Activated CD4-positive, alpha-beta T cell treated with anti-CD3 and anti-CD28 coated beads, Interleukin-2, amount 10 ng/mL, durations not matched to agents 7 days and 5 days (primary cell): ENCODE measurements at places on chromosomes 7 and 10. TPM values are rescaled to one million over a fixed set of nuclear protein-coding genes. Genes with fewer than 3 reads are reported as not detected.

The OPALIN gene
- not detected for total RNA-seq

- H3K27ac ChIP-seq: no peak overlapping the region
- H3K27me3 ChIP-seq: no peaks in the 10 kb centered on the region
- no peak overlapping the region for H3K4me3 ChIP-seq
Measured at GRCh38 chr7:98653601-98654310, 36.7 kb downstream of the NPTX2 start.

DNA sequence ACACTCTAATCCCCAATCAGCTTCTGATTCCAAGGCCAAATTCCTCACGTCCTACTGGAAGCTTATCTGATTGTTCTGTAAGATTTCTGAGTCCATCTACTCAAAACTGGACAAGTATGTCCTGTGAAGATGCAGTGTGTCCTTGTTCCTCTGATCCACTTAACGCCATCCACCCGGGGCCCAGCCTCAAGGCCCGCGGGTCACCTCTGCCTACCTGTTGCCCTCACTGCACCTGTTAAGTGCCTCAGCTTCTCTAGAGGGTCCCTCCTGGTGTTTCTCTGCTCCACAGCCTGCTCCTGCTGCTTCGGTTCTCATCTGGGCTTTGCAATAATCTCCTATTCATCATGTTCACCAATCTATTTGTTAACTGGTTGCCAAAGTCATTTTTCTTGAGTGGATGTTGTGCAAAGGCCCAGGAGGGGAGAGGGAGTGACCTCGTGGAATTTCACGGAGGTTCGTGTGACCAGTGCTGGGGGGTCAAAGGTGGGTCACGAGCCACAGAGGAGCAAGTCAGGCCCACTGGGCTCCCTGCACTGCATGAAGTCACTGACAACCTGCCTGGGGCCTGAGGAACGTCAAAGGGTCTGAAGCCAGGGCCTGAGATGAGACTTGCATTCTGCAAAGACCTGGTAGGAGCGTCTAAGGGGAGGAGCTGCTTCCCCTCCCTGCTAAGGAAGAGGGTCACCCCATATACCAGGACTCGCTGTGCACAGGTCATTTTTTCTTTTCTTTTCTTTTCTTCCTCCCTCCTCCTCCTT is 338.1 kb downstream of the WDR37 start:
- H3K36me3 ChIP-seq: no peaks in the 10 kb centered on the region
- no peaks in the 10 kb centered on the region for H3K4me1 ChIP-seq
- H3K27ac ChIP-seq: no peak overlapping the region
- peaks cover 3% of the 10 kb centered on the region for H3K27me3 ChIP-seq
- DNase-seq: no peak
- H3K4me3 ChIP-seq: no peak overlapping the region

DNA sequence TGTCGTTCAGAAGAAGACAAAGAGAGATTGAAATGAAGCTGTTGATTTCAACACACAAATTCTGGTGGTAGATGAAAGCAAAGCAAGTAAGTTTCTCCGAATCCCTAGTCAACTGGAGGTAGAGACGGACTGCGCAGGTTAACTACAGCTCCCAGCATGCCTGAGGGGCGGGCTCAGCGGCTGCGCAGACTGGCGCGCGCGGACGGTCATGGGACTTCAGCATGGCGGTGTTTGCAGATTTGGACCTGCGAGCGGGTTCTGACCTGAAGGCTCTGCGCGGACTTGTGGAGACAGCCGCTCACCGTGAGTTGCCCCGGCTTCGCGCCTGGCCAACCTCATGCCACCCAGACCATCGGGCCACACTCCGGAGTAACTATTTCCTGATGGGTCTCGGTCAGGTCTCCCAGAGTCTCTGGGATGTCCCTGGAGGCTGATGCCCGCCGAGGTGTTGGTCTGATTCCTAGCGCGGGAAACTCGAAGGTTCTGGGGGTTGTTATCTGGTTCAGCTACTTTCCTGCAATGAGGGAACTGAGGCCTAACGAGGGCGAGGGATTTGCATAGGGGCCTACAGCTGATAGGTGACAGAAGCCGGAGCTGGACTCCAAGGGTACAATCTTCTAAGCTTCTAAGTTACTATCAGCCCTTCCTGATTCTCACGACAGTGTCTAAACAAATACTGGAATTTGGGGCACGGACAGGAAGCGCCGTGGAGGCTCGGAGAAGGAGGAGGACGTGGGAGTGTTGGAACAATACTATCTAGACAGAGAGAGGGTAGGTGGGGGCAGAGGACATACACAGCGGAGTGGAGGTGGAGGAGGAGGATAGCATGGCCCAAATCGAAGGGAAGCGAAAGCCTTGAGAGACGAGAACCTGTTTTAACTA is at the start of gene RPP30:
Gene RPP30, plus strand, starts transcription at position 209 of the 882 bp plus-strand sequence. Its CDS starts 13 bp downstream, at position 222.
- peak within 1 kb of the TSS; percentile 97 for H3K4me3 ChIP-seq
- peaks cover 11% of the 10 kb centered on the region for H3K36me3 ChIP-seq
- peak within 1 kb of the TSS; percentile 94 for H3K27ac ChIP-seq
- H3K4me1 ChIP-seq: peaks cover 38% of the 10 kb centered on the region
- peak; percentile 86 for DNase-seq

GRCh38 chr7:105800849-105801534 is 75.4 kb downstream of the ATXN7L1 start:
- no peaks in the 10 kb centered on the region for H3K27me3 ChIP-seq
- H3K27ac ChIP-seq: no peak overlapping the region
- H3K4me3 ChIP-seq: no peak overlapping the region
- H3K36me3 ChIP-seq: peaks cover 2% of the 10 kb centered on the region
- H3K4me1 ChIP-seq: peaks cover 42% of the 10 kb centered on the region
- no peak for DNase-seq

DNA sequence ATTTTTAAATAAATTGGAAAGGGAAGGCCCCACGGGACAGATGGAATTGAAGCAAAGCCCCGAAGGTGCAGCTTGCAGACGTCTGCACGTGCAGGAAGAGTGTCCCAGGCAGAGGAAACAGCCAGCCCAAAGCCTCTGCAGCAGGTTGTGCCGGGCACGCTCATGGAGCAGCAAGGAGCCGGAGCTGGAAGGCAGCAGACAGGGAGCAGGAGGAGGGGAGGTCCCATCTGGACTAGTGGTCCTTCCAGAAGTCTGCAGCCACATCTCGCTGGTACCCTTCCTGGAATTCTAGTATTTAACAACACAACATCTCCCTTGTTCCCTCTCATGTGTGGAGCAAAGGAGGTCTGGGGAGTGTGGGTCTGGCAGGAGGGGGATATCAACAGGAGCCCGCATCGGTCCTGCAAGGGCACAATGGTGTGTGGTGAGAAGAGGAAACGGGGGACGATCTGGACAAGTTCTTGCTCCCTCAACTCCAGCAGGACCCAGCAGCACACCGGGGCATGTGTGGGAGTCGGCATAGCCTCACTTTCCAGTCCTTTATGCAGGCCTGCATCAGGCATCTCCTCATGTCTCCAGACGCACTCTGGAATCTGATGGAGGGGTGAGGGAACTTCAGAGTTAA is 169.3 kb downstream of the GRID1 start:
- no peak overlapping the region for H3K4me3 ChIP-seq
- H3K36me3 ChIP-seq: no peaks in the 10 kb centered on the region
- H3K27ac ChIP-seq: no peak overlapping the region
- peaks cover 4% of the 10 kb centered on the region for H3K27me3 ChIP-seq
- no peaks in the 10 kb centered on the region for H3K4me1 ChIP-seq
- no peak for DNase-seq

The PDLIM1 gene
- total RNA-seq: 19.6 TPM

GRCh38 chr7:85261336-85261735 is 74.5 kb upstream of the SEMA3D start:
- H3K4me1 ChIP-seq: no peaks in the 10 kb centered on the region
- no peaks in the 10 kb centered on the region for H3K36me3 ChIP-seq
- H3K27me3 ChIP-seq: no peaks in the 10 kb centered on the region
- DNase-seq: no peak

GRCh38 chr10:70756700-70757360 is 28.3 kb downstream of the TBATA start:
- no peaks in the 10 kb centered on the region for H3K36me3 ChIP-seq
- H3K27ac ChIP-seq: no peak overlapping the region
- no peak for DNase-seq
- no peak overlapping the region for H3K4me3 ChIP-seq
- no peaks in the 10 kb centered on the region for H3K27me3 ChIP-seq

The EBLN1 gene
- not detected for total RNA-seq

GRCh38 chr10:70587045-70587658 is 15.4 kb downstream of the PRF1 start:
- H3K36me3 ChIP-seq: no peaks in the 10 kb centered on the region
- H3K4me1 ChIP-seq: peaks cover 8% of the 10 kb centered on the region
- DNase-seq: no peak
- peaks cover 22% of the 10 kb centered on the region for H3K27me3 ChIP-seq
- no peak overlapping the region for H3K4me3 ChIP-seq

DNA sequence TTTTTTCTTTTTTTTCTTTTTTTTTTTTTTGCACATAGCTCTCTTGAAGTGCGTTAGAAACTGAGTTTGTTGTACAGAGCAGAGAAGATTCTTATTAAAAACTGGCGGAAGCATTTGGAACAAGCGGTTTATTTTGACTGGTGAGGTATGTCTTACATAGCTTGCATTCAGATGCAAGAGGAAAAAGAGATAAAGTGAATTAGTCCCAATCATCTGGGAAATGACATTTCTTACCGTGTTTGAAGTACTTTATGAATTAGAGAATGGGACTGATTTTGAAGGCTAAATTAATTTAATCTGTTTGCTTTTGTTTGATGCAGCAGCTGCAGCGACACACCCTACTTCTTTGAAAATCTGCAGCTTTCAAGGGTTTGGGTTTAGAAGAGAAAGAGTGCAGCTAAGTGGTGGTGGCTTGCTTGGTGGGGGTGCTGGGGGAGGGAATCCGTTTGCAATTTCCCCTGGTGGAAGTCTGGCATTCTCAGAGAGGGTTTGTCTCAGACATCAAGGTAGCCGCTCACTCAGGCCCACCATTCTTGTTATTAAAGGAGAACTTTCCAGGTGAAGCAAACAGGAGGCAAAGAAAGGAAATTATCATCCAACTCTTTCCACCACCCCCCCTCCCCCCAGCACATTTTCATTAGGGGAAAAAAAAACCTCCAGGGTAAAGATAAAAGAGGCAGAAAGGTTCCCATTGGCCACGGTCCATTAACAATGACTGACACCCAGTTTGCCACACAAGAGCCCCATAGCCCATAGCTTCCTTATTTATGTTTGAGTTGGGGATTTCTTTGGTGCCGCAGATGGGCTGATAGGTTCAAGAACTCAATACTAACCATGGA is 231.7 kb downstream of the SKIDA1 start:
- no peaks in the 10 kb centered on the region for H3K4me1 ChIP-seq
- H3K4me3 ChIP-seq: no peak overlapping the region
- DNase-seq: no peak
- no peak overlapping the region for H3K27ac ChIP-seq
- no peaks in the 10 kb centered on the region for H3K36me3 ChIP-seq

GRCh38 chr10:103757531-103758293 is 97.7 kb downstream of the SH3PXD2A start:
- DNase-seq: peak; percentile 84
- H3K4me3 ChIP-seq: peak overlapping the region; percentile 50
- H3K27ac ChIP-seq: peak overlapping the region; percentile 78
- peaks cover 62% of the 10 kb centered on the region for H3K4me1 ChIP-seq
- H3K27me3 ChIP-seq: peaks cover 32% of the 10 kb centered on the region

DNA sequence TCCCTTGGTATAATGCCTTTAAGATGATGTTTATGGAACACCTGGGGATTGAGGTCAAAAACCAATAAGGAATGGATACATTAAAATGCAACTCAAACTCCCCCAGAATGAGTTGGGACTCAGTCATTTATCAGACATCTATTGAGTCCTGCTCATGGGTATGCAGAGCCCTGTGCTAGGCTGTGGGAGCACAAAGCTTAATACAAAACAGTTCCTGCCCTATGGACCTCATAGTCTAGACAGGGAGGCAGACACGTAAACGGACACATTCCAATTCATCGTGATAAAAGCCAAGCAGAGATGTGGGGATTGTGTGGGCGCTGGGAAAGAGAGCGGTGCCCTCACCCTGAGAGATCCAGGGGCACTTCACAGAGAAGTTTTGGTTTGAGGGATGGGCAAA is 181.7 kb downstream of the PTEN start:
- H3K36me3 ChIP-seq: peaks cover 2% of the 10 kb centered on the region
- no peak for DNase-seq
- H3K4me3 ChIP-seq: no peak overlapping the region
- no peak overlapping the region for H3K27ac ChIP-seq

GRCh38 chr10:95485056-95485844 is 75.9 kb downstream of the SORBS1 start:
- peaks cover 6% of the 10 kb centered on the region for H3K4me1 ChIP-seq
- no peak for DNase-seq
- no peak overlapping the region for H3K4me3 ChIP-seq
- no peaks in the 10 kb centered on the region for H3K36me3 ChIP-seq

GRCh38 chr7:116316838-116317628 is 106.7 kb downstream of the TES start:
- no peaks in the 10 kb centered on the region for H3K36me3 ChIP-seq
- no peak overlapping the region for H3K27ac ChIP-seq
- no peaks in the 10 kb centered on the region for H3K4me1 ChIP-seq
- H3K4me3 ChIP-seq: no peak overlapping the region
- peaks cover 2% of the 10 kb centered on the region for H3K27me3 ChIP-seq

DNA sequence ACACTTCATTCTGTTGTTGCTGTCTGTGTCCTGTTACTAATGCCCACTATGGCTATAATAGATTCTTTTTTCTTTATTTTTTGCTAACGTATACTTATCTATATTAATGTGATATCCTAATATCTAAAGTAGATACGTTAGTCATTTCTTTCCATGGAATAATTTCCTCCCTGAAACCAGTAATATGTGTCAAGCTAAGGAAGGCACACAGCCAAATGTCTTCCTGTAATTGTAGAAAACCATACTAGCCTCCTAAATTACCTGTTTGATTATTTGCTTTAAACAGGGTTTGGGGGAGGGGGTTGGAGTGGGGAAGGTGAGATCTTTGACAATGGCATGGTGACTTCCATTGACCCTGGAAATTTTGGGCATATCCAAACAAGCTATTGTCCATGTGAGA is 56.4 kb downstream of the THNSL1 start:
- H3K27ac ChIP-seq: no peak overlapping the region
- no peak for DNase-seq
- peaks cover 10% of the 10 kb centered on the region for H3K27me3 ChIP-seq
- H3K36me3 ChIP-seq: no peaks in the 10 kb centered on the region
- no peak overlapping the region for H3K4me3 ChIP-seq

The ARHGEF35 gene
- total RNA-seq: 4.2 TPM

GRCh38 chr10:71998840-71999194 is 34.6 kb downstream of the CHST3 start:
- H3K27me3 ChIP-seq: no peaks in the 10 kb centered on the region
- H3K4me3 ChIP-seq: no peak overlapping the region
- no peak for DNase-seq
- H3K4me1 ChIP-seq: no peaks in the 10 kb centered on the region
- H3K36me3 ChIP-seq: no peaks in the 10 kb centered on the region

DNA sequence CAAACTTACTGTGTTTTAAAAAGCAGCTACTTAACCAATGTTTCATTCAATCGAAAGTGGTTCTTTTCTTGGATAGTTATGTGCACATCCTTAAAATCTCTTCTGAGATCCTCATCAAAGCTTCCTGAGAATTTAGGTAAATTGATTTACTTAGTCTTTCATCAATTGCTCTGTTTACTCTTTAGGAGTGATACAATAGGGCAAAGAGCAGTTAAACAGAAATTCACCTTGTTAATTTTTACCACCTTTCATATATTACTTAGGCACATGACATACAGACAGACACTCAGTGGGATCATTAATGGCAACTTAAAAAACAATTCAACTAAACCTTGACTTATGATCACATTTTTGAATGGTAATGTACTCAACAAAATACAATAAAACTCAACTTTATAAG is 456.3 kb downstream of the DGKB start:
- no peak overlapping the region for H3K27ac ChIP-seq
- DNase-seq: no peak
- no peaks in the 10 kb centered on the region for H3K4me1 ChIP-seq
- no peaks in the 10 kb centered on the region for H3K27me3 ChIP-seq
- H3K36me3 ChIP-seq: no peaks in the 10 kb centered on the region

The OR2A12 gene
- not detected for total RNA-seq
